ENCODE measurements at places on chromosomes 7 and 10.
A peak's percentile ranks its signal among the peaks of the same experiment; 100 is the strongest.

DNA sequence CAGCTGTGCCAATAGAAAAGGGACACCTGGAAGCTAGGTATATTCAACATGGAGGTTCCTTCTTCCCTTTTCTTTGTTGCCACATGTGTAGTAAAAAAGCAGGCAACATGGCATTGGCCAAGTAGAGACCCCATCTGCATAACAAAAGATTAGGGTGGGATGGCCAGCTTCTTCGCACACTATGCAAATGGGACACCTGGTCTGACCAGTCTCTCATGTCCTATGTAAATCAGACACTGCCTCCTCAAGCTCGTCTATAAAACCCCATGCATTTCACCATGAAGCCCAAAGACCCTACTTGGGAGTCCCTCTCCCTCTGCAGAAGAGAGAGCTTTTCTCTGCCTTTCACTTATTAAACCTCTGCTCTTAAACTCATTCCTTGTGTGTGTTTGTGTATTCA is 53.9 kb downstream of the MYL10 start:
- DNase-seq = no peak

- peak; percentile 28 for DNase-seq
Measured at GRCh38 chr10:125700355-125700911, 17.5 kb upstream of the TEX36 start.

GRCh38 chr7:34672430-34672829 is 14.4 kb downstream of the NPSR1 start:
- no peak for DNase-seq

GRCh38 chr7:86768394-86768793 is 124.7 kb downstream of the GRM3 start:
- DNase-seq = no peak

DNA sequence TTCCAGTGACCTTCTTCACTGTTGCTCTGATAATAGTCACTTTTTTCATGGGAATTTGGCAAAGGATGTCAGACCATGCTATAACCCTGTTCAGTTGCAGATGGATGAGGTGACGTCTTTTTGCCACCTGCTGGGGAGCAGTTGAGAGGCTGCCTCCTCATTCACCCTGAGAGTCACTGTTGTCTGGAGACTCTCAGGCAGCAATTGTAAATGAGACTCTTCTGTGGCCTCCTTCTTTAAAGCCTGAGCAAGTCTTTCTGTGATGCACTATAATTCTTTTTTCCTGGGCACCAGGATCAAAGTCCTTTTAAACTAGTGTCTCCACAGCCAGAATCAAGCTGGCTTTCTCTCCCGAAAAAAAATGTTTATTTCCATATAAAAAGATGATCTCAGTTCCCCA is 345.1 kb downstream of the ARL4A start:
- no peak for DNase-seq

GRCh38 chr10:78947733-78948132 is 121.0 kb upstream of the ZMIZ1 start:
- DNase-seq = no peak

DNA sequence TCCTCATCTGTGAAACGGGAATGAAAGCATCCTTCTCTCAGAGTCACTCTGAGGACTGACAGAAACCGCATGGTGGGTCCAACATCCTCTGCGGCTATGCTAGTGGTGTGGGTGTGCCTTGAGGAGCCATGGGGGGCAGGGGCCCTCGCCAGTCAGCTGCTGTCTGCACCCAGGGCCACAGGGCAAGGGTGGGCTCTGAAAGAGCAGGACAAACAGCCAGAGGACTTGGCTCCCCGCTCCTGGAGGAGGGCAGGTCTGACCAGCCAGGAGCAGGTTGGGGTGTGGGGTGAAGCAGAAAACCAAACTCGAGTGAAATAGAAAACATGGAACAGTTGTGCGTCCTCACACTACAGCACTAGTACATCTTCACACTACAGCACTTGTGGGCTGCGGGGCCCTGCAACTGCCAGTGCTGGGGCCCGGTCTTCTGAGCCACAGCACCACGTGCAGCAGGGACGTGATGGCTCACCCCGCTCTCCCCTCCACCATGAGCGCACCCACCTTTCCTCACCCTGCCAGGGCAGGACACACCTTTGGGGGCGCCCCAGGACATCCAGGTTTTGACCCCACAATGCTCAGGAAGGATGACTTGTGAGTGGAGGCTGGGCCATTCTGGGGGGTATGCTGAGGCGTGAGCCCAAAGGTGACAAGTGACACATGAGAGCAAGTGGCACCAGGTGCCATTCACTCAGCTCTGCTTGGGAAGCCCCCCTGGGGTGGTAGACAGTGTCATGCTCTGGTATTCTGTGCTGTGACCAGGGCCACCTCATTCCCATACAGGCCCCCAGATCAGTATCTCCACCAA is 96.1 kb upstream of the RET start:
- DNase-seq = no peak

- no peak for DNase-seq
Measured at GRCh38 chr7:77265666-77266065, 66.0 kb upstream of the FGL2 start.

GRCh38 chr7:80128918-80129317 is 5.7 kb upstream of the GNAI1 start:
- no peak for DNase-seq

DNA sequence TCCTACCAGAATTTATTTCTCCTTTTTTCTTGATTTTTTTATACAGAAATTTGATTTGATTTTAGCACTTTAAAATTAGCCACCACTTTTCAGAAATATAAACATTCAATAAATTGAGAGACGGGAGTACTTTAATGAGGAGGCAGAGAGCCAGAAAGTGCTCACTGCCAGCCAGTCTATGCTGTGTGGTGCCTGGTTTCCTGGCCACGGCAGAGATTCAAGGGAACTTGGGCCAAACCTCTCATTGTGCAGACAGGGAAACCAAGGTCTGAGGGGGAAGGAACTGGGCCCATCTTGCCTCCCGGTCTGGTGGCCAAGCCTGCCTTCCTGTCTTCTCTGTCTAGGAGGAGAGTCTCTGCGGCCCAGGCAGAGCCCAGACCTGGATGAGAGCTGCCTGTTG is 25.9 kb downstream of the ADAMTS14 start:
- DNase-seq = no peak

- no peak for DNase-seq
Measured at GRCh38 chr10:32348297-32349198, 1.6 kb upstream of the EPC1 start.

DNA sequence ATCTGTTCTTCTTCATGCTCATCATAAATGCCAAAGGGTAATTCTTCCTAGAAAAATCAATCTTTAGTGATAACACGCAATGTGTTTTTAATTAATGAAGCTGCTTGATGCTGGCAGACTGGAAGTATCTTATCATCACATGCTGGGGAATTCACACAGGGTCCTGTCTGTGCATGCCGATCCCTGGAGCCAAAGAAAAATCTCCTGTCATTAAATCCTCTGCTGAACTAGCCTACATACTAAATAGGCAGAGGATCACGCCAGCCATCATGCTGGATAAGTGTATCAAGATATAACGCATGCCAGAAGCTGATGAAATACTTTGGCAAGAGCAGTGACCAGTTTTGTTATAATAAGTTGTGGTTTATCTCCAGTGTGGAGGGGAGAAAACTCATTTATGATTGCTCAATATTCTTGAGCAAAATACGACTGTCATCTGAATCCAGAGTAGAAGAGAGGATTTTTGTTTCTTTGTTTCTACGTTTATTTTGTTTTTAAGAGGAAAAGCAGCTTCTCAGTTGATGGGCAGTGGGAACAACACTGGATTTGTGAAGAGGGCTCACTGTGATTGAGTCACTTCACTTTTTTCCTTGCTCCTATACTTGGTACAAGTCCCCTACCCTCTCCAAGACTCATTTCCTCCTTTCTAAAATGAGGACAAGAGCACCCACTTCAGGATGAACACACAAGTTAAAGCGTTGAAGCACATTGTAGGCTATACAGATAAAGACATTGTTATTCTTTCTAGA is 649.1 kb downstream of the TNS3 start:
- peak; percentile 97 for DNase-seq

- DNase-seq = no peak
Measured at GRCh38 chr10:61215246-61215645, 237.9 kb downstream of the TMEM26 start.

- DNase-seq = no peak
Measured at GRCh38 chr10:23413629-23414089, 25.2 kb upstream of the OTUD1 start.

DNA sequence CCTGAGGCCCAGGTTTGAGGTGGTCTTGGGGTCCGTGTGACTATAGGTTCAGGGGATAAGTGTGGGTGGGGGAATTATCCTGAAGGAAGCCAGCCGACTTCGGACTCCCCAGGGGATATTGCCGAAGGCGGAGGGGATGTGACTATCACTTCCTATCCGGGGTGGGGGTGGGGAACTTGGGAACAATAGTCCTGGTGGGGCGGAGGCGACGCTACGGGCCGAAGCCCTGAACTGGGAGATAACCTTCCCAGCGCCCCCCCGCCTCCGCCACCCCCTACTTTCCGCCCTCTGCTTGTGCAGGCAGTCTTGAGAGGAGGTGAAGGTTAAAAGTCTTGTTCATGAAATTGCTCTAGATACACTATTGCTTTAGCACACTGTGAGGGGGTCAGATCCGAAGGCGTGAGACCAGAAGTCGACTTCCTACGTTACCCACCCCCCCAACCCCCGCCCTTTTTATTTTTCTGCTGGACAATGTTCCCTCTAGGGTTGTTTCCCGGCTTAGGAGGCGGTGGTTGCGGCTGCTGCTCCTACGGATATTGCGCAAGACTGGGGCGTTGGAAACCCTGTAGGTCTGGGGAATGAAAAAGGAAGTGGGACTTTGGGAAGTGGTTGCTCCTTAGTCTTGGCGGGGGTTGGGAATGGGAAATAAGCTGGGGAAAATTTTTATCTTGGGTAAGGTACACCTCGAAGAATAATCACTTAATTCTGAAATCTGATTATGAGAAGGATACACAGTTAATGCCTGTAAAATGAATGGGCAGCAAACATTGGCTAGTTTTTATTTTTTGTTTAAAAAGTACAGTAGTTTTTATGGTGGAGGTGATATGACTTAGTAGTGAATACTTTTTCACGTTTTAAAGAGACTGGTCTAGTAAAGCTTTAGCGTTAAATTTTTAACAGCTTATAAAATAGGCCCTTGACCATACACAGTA is 1.5 kb downstream of the PTPN12 start:
- DNase-seq = peak; percentile 82

DNA sequence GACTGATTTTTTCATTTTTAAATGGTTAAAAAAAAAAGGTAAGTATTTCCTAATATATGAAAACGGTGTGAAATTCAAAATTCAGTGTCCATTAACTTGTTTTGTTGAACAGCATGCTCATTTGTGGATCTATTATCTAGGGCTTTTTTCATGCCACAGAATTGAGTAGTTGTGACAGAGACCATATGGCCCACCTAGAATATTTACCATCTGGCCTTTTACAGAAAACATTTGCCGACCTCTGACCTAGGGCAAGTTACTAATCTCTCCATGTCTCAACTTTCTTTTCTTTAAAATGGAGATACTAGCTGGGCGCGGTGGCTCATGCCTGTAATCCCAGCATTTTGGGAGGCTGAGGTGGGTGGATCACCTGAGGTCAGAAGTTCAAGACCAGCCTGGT is 41.3 kb downstream of the GRK5 start:
- DNase-seq = no peak

DNA sequence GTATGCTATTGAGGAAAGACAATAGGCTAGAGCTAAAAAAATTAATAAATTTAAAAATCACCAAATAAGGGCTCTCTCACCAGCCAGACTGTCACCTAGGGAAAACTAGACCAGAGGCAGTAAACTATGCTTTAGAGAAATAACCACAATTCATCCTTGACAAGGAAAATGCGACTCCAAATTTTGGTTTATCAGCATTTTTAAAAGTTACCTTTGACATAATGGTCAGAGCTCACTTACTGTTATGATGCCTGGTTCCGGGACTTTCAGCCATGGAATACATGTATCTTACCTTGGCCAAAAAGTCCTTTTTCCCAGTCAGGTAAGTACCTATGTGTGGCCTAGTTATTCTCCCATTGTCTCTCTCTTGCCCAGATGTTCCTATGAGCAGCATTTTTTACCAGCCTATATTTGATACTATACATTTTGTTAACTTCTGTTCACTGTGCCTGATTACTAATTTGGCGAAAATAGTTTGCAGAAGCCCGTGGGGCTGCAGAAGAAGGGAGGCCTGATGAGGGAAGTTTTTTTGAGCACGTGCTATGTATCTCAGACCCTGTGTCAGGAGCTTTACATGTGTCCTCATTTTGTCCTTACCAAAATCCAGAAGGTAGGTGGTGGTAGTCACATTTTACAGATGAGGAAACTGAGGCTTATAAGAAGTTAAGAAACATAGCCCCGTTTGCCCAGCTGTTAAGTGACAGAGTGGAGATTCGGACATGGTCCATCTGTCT is 149.7 kb downstream of the CELF2 start:
- DNase-seq = no peak

GRCh38 chr7:130290745-130291144 is 2.2 kb upstream of the CPA4 start:
- no peak for DNase-seq

- no peak for DNase-seq
Measured at GRCh38 chr7:90843472-90843871, 247.4 kb downstream of the CDK14 start.

- no peak for DNase-seq
Measured at GRCh38 chr7:10205696-10206095, 768.0 kb upstream of the PHF14 start.

GRCh38 chr10:13946209-13946460 is 359.4 kb downstream of the PRPF18 start:
- DNase-seq = no peak

DNA sequence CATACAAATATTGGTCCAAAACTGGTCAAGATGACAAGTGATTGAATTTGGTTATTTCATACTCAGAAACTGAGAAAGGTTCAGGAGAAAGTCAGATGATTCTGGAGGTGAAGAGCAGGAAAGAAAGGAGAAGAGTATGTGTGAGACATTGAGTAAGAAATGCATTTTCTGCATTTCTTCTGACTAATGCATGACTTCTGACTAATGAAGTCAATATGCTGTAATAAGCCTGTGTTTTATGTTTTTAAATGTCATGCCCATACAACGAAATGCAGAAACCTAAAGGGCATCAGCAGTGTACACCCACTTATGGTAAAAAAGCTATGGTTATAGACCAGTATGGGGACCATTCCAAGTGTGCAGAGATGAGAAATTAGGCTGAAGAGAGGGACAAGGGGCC is 1227.8 kb upstream of the SORCS1 start:
- DNase-seq = peak; percentile 28

DNA sequence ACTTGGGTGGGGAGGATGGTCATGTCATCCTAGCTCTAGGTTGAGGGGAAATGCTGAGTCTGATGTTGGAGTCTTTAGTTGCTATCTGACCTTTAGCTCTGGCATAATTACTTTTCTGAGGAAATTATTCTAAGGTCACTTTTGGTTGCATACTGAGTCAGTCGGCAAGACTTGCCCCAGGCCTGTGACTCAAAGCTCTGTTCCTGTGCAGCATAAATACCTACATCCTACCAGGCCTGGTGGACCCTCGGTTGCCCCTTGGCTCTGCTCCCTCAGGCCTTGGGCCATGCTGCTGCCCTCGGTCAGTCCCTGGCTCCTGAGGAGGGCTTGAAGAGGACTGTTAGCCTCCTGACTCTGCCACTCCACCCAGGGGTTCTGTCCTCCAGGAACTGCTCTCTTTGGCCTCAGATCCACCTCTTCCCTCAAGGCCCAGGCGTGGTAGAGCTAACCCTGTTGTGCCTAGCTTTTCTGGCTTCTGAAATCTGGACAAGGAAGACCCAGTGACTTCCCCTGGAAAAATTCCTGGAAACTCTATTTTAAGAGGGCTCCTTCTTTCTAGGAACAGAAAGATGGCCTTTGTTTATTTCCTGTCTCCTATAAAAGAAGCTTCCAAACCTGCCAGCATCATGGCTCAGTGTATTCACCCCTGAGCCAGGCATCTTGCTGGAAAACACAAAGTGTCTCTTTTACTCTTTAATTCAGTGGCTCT is 71.2 kb downstream of the TMEM178B start:
- DNase-seq = no peak

GRCh38 chr10:86673827-86674581 is 5.7 kb downstream of the LDB3 start:
- no peak for DNase-seq

Data from fibroblast of the conjunctiva (primary cell).